ENCODE measurements at places on chromosomes 6 and 20.
A peak's percentile ranks its signal among the peaks of the same experiment; 100 is the strongest.

GRCh38 chr6:16684195-16684689 lies 77.0 kb downstream of the ATXN1 start:
- no peak for DNase-seq

DNA sequence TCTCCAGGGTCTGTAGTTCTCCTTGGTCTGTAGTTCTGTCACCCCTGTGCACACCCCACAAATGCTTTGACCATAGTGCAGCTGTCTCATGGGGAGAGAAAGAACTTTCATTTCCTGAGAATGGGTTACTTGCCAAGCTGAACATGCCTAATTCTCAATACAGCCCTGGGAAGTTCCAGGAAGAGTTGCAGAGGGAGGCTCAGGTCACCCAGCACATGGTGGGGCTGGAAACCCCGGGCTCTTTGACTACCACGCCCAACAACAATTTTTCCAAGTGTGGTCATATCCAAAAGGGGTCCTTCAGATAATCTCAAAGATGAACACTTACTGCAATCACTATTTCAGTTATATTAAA lies 2.2 kb upstream of the PTPRA start:
- DNase-seq, result peak; percentile 22

GRCh38 chr6:39202166-39202565 lies 27.1 kb downstream of the KCNK5 start:
- DNase-seq, result no peak

DNA sequence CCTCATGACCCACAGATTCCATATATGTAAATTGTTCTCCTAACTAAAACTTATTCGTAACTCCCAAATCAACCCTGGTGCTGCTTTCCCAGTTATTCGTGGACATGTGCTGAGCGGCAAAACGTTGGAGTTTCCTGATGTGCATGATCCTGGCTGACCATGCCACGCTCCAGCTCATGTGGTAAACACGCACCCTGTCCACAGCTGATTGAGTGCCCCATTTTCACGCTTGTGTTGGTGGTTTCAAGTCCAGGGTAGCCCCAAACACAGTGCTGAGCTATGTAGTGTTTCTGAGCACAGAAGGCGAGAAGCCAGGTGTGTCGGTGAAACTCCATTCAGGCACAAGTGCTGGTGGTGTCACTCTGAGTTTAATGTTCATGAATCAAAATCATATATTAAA lies 19.1 kb upstream of the FOXC1 start:
- DNase-seq, result no peak

DNA sequence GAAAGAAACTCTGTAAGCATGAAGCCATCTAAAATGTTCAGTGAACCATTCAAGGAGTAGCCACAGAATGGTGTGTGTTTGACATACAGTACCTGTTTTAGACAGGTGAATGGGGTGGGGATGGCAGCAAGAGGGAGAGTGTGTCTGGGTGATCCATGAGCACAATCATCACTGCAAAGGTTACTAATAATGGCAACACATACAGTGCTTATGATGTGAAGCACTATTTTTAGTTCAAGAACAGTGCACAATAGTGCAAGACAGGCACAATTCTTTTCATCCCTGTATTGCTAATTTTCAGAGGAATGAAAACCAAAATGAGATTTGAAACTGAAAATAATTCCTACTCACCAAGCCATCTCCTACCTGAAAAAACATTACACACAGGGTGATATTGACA lies 14.1 kb downstream of the BEND3 start:
- DNase-seq, result no peak

GRCh38 chr6:87731818-87732661 lies 30.0 kb upstream of the AKIRIN2 start:
- peak; percentile 94 for DNase-seq

- no peak for DNase-seq
Observed at GRCh38 chr6:157909282-157909664, 72.4 kb upstream of the SYNJ2 start.

DNA sequence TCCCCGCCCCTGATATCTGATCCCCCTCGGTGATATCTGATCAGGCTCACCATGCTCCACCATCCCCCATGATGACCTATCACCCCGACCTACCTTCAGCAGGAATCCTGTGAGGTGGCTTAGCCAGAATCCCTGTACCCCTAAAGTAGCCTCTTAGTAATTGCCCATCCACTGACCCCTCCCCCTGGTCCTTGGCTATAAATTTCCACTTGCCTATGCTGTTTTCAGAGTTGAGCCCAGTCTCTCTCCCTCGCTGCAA lies 177.5 kb upstream of the GGTLC1 start:
- no peak for DNase-seq

DNA sequence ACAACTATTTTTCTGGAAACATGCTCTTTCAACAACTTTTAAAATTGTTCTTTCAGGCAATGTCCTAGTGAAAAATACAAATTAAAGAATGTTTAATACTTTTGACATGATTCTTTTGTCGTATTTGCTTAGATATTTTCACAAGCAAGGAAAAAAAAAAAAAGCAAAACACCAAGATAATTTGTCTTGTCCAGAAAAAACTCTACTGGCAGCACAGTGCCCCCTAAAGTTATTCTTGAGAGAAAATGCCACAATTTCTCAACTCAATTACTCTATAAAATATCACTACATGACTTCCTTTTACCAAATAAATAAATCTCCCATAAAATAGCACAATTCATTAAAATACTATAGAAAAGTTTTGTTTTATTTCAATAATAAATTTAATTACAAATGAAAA lies 652.5 kb upstream of the EPHA7 start:
- peak; percentile 1 for DNase-seq

DNA sequence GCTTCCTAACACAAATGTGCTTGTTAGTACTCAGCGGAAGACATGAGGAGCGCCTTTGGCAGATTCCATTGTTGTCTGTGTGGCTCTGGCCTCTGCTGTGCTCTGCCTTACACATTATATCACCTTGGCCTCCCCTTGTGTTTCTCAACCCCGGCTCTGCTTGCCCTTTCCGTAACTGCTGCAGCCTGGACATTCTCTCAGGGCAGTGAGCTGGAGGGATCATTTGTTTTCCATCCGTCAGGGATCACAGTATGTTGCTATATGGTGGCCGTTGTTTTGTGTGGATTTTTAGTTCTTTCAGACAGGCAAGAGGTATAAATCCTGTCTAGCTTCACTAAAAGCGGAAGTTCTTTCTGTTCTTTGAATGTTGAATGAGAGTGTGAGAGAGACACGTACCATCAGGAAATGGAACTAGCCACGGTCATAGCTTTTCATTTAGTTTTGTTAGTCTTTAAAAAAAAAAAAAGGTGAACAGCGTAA lies 175.1 kb downstream of the JARID2 start:
- no peak for DNase-seq

GRCh38 chr6:105136431-105137350 lies 43.1 kb downstream of the POPDC3 start:
- DNase-seq, result peak; percentile 58

GRCh38 chr6:2155206-2155605 lies 90.2 kb downstream of the GMDS start:
- DNase-seq, result no peak

DNA sequence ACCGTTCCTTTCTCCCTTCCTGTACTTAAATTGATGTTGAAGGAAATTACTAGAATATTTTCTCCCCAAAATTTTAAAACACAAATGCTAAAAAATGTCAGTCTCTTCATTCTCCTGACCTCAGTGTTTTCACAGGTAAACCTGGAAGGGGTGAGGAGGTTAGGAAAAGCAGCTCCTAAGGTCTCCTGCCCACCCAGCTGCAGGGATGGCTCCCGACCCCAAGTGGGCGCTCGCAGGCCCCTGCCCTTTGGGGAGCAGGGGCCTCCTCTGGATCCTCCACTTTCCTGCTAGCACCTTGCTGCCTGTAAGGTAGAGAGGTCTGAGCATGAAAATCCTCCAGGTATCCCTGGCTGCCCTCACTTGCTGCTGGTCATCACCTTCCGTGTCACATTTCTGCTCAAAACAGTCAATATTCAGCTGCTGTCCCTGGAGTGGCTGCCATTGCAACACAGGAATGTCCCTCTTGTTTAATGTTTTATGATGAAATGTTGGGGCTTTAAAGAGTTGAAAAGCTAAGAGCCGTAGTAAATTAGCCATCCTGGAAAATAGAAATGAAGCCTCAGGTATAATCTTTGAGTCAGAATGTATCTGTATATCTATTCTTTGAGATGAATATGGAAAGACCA lies 10.9 kb upstream of the HSP90AB1 start:
- no peak for DNase-seq

GRCh38 chr6:166955121-166955864 lies 1.1 kb downstream of the RNASET2 start:
- no peak for DNase-seq

DNA sequence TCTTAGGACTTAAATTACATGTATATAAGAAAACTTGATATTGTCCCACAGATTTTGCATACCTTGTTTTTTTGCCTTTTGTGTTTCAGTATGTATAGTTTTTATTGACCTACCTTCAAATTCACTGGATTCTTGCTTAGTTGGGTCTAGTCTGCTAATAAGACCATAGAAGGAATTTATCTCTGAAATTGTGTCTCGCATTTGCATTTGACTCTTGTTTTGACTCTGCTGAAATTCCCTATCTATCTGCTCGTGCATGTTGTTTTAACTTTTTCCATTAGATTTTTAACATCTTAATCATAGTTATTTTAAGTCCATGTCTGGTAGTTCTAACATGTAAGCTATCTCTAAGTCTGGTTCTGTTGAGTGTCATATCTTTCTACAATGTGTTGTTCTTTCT lies 163.9 kb downstream of the SCP2D1 start:
- DNase-seq, result no peak

DNA sequence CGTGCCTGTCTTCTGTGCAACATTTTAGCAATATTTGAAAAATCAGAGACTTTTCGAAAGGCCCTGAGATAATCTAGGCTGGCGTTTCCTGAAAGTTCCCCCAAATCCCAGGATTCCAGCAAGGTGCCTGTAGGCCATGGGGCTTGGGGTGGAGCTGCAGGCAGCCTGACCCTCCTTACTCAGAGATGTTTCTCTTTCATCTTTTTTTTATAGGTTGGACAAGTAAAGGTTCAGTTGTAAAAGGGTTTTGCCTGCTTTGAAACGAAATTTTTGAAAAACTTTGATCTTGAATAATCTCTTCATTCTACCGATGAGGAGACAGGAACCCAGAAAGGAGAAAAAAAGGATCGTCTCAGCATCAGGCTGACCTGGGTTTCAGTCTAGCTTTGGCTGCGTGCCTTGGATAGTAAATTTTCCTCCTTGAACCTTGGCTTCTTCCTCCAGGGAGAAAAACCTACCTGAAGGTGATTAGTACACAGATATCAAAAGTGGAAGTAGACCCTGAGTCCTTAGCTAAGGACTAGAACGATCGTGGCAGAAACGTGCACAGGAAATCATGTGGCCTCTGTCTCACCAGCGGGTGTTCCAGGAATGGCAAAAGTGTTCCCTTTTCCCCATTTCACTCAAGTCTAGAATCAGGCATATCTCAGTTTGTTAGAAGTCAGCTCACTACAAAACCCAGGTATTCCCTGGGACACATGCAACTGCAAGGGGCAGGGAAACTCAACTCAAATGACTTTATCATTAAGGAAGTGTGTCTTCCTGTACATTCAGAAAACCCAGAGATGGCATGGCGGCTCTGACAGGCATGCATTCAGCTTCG lies 128.2 kb upstream of the PTPN1 start:
- no peak for DNase-seq

DNA sequence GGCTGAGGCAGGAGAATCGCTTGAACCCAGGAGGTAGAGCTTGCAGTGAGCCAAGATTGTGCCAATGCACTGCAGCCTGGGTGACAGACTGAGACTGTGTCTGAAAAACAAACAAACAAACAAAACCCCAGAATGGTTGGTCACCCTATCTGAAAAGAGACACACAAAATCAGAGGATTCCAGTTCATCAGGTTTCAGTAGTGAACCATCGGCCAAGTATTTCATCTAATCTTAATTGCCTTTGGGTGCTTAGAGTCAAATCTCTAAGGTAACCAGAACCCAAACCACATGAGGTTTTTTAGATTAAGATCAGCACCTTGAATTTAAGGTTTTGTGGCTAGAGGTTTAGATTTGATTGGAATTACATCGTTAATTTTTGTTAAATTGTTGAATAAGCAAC lies 8.3 kb upstream of the ZBTB2 start:
- DNase-seq, result no peak

GRCh38 chr6:160284575-160284974 lies 26.0 kb upstream of the SLC22A2 start:
- no peak for DNase-seq

- no peak for DNase-seq
Observed at GRCh38 chr6:129111346-129111745, 228.4 kb downstream of the LAMA2 start.

GRCh38 chr6:12010635-12011275 lies 1.4 kb upstream of the HIVEP1 start:
- DNase-seq, result no peak

DNA sequence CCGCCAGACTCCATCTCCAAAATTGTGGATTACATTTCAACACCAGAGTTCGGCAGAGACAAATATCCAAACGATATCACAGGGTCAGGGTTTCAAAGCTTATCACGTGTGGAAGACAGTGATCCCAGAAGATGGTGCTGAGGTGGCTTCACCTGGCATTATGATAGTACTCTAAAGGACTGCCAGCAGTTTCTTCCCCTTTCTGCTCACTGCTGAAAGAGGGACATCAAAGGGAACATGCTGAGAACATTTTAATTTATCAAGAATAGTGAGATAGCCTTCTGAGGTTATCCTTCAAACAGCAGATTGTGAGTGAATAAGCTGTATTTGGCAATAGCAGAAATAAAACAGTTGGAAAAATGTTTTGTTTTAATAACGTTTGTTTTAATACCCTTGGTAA lies 79.7 kb downstream of the FIG4 start:
- no peak for DNase-seq

DNA sequence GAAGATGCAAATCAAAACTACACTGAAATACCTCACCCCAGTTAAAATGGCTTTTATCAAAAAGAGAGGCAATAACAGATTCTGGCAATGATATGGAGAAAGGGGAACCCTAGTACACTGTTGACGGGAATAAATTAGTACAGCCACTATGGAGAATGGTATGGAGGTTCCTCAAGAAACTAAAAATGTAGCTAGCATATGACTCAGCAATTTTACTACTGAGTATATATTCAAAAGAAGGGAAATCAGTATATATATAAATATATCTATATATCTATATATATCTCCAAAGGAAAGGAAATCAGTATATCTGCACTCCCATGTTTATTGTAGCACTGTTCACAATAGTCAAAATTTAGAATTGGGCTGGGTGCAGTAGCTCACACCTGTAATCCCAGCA lies 113.9 kb downstream of the KLHL32 start:
- no peak for DNase-seq

GRCh38 chr6:6368040-6368683 lies 47.7 kb upstream of the F13A1 start:
- DNase-seq, result no peak

GRCh38 chr20:56932575-56933330 lies 303.6 kb downstream of the TFAP2C start:
- no peak for DNase-seq

- no peak for DNase-seq
Observed at GRCh38 chr20:20443504-20443903, 75.6 kb downstream of the INSM1 start.

GRCh38 chr6:121223212-121223611 lies 111.1 kb downstream of the TBC1D32 start:
- no peak for DNase-seq

- DNase-seq, result no peak
Observed at GRCh38 chr6:169200893-169201514, 52.6 kb downstream of the THBS2 start.

GRCh38 chr6:13579911-13580310 lies 5.5 kb downstream of the SIRT5 start:
- DNase-seq, result no peak

Measured in fibroblast of upper back skin (primary cell).